Esophagus squamous epithelium (tissue), 5 donors: ENCODE measurements at places on chromosomes 13 and 19.

GRCh38 chr13:46134961-46135522 lies 30.2 kb upstream of the CPB2 start:
- DNase-seq: no peak

DNA sequence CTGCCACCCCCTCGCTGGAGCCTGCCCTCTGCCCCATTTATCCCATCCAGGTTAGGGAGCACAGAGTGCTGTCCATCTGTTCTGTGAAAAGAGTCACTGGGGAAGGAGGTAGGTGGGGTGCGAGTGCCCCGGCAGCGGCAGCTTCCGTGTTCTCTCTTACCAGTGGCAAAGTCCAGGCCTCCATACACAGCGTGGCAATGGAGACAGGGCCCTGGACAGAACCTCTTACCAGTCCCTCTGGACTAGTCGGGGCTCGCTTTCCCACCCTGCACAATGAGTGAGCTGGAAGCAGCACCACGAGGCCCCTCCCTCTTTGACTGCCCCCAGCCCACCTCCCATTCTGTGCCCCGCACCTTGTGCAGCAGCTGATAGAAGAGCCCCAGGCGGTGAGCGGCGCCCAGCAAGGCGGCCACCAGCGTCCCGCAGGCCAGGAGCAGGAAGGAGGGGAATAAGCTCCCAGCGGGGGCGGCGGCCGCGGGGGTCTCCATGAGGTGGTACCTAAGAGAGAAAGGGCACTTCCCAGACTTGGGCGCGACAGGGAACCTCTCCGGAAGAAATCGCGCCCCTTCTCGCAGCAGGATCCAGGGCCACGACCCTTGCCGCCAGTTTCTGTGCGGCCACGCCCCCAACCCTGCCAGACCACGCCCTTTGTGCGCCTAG lies 17.5 kb downstream of the SYDE1 start:
- no peak for DNase-seq

- no peak for DNase-seq
Observed at GRCh38 chr19:50646074-50646807, 3.0 kb upstream of the C19orf81 start.

DNA sequence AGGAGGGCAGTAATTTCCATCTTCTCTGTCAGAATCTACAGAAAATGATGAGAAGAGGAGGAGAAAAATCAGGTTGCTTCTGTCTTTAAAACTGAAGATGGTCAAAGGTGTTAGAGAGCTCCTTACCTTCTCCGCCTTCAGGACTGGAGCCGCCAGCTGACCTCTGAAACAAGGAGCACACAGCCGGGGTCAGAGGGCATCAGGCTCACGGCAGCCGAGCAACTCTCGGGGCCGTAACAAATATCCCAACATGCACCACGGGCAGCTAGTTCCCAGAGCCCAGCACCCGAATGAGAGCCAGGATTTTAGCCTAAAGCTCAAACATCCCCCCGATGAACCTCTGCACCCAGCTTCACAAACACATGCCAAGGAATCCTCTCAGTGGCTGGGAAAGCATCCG lies 27.6 kb downstream of the CAPS start:
- DNase-seq: no peak

DNA sequence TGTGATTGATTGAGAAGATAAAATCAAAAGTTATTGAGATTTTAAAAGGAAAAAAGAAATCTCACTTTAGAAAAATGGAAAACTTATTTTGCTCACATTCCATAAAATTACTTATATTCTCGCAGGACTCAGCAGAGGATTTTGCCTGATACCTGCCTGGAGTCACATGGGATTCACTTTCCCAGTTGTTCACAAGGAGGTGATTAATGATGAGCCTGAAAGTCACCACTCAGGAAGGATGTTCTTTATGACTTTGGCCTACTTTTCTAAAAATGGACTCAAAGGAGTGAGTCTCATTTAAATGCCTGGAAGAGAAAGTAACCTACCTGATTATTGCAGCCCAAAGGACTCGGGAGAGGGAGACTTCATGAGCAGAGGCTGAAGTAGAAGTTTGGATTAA lies 34.5 kb upstream of the FAM216B start:
- DNase-seq: no peak

DNA sequence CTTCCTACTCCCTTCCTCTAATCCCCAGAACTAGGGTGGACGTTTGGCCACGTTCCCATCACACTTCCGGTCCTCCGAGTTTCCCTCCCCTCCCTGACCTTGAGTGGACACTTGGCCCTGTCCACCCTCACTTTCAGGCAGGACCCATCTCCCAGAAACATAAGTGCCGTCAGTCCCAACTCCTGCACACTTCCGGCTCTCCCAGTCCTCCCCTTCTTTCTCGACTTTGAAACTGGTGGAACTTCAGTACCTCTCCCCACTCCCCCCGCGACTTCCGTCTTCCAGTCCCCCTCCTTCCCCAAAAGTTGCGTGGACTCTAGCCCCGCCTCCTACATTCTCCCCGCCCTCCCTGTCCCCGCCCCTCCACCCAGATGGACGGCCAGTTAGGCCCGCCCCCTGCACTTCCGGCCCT lies 278 bp upstream of the ZNF274 start:
- peak; percentile 74 for DNase-seq

GRCh38 chr13:37406031-37406430 lies 192.5 kb downstream of the POSTN start:
- no peak for DNase-seq

- no peak for DNase-seq
Observed at GRCh38 chr19:10760273-10760944, 42.5 kb downstream of the DNM2 start.

GRCh38 chr13:47407808-47408207 lies 511.0 kb upstream of the HTR2A start:
- no peak for DNase-seq

DNA sequence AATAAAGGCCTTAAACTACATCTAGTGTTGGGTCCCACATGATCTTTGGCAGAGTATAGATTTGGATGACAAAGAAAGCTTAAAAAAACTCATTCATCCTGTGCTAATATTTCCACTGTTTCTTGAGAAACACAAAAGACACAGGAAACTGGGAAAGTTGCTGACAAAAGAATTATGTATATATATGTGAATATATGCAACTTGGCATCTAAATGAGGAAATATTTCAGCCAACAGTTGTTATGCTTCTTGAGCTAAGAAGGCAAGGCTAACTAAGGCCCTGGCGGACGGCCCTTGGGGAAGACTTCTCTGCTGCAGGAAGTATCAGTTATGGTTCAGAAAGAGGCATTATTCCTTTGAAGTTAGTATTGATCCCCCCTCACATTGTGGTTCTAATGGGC lies 491.8 kb downstream of the DIAPH3 start:
- no peak for DNase-seq

- DNase-seq: no peak
Observed at GRCh38 chr13:63124863-63125262, 1709.2 kb upstream of the PCDH20 start.

- no peak for DNase-seq
Observed at GRCh38 chr13:48121733-48122132, 26.8 kb upstream of the MED4 start.

- no peak for DNase-seq
Observed at GRCh38 chr19:7985481-7985911, 19.9 kb downstream of the ELAVL1 start.

DNA sequence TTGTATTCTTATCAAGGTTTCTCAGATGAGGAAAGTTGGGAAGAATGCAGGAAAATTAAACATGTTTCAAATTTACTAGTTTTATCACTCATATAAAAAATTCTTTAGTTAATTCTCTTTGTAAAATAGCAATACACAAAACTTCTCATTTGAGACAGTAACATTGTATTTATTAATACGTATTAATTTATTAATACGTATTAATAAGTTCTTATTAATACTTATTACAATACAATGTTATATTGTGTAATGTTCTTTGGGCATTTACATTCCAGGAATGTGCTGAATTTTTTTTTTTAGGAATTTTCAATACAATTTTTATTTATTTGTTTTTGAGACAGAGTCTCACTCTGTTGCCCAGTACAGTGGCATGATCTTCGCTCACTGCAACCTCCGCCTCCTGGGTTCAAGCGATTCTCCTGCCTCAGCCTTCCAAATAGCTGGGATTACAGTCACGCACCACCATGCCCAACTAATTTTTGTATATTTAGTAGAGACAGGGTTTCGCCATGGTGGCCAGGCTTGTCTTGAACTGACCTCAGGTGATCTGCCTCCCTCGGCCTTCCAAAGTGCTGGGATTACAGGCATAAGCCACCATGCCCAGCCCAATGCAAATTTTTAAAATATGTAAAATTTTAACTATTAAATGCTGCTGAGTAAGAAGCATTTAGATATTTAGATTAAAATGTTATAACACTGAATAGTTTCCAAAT lies 31.6 kb downstream of the MBNL2 start:
- no peak for DNase-seq

GRCh38 chr13:24670174-24670573 lies 10.0 kb upstream of the ATP12A start:
- DNase-seq: no peak

DNA sequence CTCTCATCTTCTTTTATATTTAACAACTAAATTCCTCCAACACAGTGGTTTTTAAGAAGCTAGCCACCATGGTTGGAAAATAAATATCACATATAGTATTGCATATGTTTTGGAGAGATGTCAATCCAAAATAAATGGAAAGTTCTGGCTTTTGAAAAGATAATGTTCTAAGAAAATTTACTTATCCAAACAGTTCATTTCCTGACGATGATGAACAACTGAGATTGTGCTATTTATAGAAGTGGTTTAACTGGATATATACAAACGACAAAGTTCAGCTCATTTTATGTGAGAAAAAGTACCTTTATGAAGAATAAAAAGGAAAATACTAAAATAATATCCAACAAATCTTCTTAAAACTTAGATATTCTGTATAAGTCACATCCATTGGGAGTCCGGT lies 174.7 kb downstream of the MZT1 start:
- no peak for DNase-seq

DNA sequence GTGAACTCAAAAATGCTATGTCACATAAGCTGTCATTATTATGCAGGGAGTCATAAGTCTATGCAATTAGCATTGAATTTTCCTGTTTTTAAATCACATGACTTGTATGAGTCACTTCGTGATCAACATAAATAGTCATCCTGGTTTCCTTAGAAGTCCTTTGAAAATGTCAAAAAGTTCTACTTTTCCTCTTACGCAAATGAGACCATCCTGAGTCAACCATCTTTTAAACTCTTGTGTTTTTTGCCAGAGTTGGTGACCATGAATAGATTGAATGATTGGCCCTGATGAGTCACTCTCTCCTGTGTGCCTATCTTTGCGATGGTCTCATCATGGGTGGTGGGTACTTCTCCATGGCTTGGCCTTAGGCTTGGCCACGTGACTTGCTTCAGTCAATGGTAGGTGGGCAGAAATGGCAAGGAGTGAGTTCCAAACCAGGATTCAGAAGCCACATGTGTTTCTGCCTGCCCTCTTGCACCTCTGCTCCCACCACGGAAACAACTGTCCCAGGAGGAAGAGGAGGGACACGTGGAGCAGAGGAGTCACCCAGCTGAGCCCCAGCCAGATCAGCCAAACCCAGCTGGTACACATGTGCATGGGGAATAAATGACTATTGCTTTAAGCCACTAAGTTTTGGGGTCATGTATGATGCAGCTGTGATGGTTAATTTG lies 123.5 kb upstream of the CACNA1A start:
- no peak for DNase-seq

- no peak for DNase-seq
Observed at GRCh38 chr13:106517109-106517847, 18.2 kb downstream of the EFNB2 start.

- no peak for DNase-seq
Observed at GRCh38 chr19:34165295-34165738, 7.0 kb upstream of the LSM14A start.

DNA sequence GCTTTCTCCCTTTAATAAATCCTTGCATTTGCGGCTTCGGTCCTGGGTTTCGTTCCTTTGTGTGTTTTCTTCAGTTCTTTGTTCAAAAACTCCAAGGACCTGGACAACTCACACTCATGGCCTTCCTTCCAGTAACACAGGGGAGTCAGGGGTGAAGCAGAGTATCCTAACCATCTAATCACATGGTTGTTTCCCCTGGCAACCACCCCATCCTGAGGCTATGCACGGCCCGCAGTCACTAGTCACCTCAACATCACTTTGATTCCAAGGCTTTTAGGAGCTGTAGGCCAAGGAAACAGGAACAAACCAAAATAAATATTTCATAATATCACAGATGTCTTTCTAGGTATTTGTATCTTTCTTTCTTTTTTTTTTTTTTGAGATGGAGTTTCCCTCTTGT lies 28.9 kb downstream of the ZNF101 start:
- DNase-seq: no peak

GRCh38 chr13:76271728-76272232 lies 614.4 kb downstream of the KCTD12 start:
- no peak for DNase-seq

DNA sequence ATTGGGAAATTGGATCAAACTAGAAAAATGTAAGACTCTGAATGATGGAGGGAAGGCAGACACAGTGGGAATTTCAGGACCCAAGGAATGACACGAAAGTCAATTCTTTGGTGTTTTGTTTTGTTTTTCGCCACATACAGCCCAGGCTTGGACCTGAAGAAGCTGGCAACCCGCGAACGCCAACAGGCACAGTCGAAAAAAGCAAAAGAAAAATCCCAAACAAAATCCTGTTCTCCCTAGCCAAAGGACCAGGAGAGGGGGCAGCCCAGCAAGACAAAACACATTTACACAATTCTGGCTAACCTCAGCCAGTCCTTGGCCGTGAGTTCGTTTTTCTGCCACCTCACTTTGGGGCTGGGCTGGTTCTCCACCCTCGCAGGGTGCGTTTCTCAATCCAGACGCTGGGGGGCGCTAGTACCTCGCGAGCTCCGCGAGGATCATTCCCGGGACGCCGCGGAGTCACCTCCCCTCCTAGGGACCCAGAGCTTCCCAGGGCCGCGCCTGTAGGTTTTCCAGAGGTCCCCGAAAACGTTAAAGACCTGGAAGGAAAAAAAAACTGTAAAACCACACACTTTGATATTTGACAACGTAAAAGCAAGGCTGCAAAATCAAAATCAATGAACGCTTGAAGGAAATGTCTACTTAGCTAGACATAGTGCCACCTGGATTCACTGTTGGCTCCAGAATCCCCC lies 34.9 kb upstream of the TPM4 start:
- DNase-seq: no peak

DNA sequence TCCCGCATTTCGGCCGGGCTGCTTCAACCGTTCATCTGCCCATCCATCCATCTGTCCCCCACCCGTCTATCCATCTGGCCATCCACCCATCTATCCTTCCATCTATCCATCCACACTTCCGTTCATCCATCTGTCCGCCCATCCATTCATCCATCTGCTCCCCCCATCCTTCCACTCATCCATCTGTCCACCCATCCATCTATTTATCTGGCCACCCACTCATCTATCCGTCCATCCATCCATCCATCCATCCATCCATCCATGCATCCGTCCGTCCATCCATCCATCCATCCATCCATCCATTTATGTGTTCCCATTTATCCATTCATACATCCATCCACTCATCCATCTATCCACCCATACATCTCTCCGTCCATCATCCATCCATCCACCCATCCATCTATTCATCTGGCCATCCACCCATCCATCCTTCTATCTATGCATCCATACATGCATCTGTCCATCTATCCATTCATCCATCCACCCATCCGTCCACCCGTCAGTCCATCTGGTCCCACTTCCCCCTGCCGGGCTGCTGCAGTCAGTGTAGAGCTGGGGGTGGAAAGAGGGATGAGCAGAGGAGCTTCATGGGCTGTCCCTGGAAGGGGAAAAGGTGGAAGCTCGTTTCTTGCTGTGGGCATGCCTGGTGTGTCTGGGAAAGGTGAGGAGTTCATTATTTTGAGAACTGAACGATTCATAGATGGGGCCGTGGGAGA lies 722 bp downstream of the HSD11B1L start:
- no peak for DNase-seq

- DNase-seq: no peak
Observed at GRCh38 chr13:77784515-77784914, 87.0 kb downstream of the SLAIN1 start.

GRCh38 chr19:21092109-21092508 lies 10.1 kb downstream of the ZNF714 start:
- DNase-seq: no peak
